HT-29 (cell line): ENCODE measurements at places on chromosomes 7 and 10.
A peak's percentile ranks its signal among the peaks of the same experiment; 100 is the strongest.

DNA sequence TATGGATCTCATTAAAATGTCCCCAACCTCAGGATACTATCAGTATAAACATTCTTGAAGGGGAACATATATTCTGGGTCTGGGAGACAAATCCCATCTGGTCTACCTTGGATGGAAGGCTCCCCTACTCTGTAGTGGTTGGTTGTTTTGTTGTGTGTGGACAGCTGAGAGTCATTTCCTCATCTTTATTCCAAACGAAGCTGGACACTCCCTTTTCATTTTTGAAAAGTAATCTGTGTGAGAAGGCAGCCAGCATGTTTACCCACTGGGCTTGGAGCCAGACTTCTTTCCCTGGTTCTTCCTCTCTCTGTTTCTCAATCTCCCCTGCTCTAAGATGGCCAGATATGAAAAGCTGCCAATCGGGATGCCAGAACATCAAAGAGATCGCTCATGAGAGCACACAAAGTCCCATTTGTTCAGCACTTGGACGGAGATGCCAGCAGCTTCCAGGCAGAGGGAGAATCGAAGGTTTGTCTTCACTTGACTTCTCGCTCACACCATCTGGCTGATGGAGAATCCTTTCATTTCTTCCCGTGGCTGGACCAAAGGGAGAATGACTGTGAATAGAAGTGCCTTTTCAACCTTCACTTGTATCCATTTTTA lies 108.1 kb upstream of the AGR3 start:
- peak; percentile 99 for DNase-seq

- DNase-seq = no peak
Observed at GRCh38 chr10:107865691-107866090, 701.2 kb upstream of the SORCS1 start.

GRCh38 chr10:116690356-116691322 lies 51.7 kb downstream of the HSPA12A start:
- DNase-seq = peak; percentile 48

DNA sequence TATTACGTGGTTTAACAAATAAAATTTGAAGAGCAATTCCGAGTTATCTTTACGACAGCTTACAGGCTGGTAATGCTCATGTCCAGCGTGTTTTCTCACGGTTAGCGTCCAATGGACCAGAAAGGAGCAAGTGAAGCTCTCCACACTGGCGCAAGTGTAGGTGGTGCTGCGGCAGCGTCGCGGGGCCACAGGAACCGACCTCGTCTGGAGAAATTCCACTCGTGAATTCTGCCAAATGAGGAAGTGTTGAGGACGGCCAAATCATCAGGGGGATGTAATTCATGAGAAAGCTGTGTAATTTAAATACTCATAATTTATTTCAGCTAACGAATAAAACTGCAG lies 350 bp upstream of the ZNF37A start:
- DNase-seq = no peak
